Epithelial cell of esophagus (primary cell): ENCODE measurements at places on chromosomes 3 and 15.
A peak's percentile ranks its signal among the peaks of the same experiment; 100 is the strongest.

- DNase-seq, result no peak
These were observed 259.8 kb upstream of the CTDSPL start for GRCh38 chr3:37601832-37602231.

DNA sequence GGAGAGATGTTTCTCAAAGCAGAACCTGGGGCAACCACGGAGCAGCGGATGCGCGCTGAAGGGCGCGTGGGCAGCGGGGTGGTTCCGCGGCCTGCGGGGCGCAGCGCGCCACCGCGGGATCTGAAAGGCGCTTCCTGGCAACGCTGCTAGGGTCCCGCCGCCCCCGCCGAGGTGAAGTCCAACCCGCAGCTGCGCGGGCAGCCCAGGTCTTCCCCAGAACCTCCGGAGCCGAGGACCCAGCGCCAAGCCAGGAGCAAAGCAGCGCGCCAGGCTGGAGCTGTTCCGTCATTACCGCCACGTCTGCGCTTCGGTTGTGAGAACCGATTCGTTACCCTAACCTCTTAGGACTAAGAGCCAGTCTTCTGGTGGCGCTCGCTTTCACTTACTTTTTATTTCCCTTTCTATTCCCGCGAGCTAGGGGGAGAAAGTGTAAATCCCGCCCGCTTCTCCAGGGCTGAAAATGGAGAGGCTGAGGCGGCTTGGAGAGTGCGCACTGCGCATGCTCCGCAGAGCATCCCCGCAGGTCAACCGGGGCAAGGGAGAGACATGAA, 3.2 kb upstream of the GABRG3 start:
- no peak for DNase-seq

DNA sequence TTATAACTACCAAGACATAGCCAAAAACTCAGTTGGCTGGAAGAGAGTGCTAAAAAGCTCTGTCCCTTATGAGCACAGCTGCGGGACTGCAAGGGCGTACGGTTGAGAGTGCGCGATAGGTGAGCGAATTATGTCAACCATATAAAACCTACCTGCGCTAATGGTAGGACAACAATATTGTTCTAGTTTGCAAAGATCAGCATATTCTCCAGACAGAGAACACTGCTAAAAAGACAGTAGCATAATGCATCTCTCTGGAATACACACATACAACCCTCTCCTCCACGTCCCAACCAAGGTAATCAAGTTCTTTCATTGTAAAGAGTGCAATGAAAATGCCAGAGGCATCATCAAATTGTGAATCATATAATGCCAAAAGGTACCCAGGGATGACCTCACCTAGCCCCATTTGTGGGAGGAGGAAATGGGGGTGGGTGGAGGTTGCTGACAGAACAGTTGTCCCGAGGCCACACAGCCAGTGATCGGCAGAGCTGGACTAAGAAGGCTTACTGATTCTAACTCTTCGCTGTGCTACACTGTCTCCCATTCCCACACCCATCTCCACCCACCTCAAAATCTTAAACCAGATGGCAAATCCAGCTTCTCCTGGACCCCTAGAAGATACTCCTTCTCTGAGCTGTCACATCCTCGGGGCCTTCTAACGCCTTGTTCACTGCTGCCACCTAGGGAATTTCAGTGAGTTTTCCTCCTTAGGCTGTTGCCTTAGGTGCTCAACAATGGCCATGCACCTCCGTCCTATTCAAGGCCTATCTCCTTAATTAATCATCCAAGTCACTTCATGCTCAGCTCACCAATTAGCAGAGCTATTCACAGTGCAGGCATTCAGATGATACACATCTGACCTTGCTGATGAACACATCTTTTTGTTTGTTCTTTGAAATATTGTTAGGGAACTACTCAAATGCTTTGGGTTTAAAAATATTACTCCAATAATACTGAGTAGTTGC, 60.7 kb downstream of the RPL22L1 start:
- DNase-seq, result peak; percentile 88

DNA sequence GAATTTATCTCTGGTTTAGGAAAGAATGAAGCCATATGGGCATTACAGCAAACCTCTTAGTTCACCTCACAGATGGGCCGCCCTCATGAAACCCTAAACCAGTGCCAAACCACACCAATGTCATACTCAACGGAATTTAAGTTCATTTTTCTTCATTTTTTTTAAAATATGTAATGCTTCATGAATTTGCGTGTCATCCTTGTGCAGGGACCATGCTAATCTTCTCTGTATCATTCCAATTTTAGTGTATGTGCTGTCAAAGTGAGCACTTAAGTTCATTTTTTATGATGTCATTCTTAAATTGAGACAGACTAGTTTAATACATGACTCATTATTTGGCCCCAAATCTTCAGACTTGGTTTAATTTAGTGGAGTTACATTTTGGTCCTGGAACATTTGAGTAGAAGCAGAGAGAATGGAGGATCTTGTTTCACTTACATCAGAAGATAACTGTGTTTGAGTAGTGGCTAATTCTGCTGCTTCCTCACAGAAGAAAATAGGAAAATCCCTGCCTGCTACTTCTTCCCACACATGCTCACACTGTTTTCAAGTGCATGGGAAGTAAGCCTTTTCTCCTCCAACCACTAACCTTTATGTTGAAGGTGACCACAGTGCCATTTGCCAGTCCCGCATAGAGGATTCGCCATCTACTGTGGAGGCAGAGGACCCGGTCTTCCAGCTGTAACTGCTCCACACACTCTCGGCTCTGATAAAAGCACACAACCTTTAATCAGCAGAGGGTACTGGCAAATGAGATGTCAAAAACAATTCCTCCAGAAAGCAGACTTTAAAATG, 63.3 kb downstream of the ZNF106 start:
- no peak for DNase-seq

DNA sequence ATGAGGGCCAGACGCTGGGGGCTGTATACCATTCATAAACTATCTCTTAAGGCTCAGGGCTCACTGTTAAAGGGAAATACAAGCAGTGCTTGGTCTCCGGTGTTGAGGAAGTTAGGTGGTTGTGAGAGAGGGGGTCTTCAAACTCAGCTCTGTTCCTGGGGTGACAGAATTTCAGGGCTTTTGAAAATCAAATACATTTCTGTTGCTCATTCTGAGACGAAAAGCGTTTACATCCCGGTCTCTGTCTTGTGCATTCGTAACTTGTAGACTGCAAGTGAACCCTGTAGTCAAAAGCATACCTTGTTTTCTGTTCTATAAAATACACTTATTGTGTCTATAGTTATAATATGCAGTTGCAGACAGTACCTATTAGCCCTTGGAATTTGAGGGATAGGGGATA, 1.7 kb downstream of the SLCO3A1 start:
- no peak for DNase-seq

DNA sequence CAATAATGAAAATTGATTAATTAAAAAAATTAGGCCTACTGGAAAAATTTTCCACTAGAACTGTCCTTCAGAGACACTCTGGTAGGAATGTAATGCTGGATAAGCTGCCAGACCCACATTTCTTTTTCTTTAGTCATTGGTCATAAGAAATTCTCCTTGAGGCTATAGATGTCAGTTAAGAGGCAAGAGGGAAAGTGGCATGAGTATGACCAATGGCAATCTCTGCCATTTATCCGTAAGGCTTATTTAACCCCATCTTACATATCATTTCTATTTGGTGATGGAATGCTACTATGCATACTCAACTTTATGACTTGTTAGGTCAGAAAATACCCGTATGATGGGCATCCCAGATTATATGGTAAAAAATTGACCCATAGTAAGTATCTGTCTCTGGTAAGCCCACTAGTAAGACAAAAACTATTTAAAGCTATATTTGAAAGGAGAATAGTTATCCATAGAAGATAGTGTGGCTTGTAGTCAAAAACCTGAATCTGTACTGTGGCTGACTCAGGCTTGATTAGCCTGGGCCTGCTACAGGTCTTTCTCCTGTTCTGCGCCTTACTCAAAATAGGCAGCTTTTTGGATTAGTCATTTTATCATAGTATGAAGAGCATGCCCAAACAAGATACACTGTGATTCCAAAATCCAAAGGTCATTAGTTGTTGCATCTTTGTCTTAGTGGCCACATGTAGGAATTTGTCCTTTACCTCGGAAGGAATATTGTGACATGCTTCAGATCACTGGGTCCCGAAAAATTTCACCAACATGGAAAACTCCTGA, 314.7 kb downstream of the PYDC2 start:
- DNase-seq, result peak; percentile 92

DNA sequence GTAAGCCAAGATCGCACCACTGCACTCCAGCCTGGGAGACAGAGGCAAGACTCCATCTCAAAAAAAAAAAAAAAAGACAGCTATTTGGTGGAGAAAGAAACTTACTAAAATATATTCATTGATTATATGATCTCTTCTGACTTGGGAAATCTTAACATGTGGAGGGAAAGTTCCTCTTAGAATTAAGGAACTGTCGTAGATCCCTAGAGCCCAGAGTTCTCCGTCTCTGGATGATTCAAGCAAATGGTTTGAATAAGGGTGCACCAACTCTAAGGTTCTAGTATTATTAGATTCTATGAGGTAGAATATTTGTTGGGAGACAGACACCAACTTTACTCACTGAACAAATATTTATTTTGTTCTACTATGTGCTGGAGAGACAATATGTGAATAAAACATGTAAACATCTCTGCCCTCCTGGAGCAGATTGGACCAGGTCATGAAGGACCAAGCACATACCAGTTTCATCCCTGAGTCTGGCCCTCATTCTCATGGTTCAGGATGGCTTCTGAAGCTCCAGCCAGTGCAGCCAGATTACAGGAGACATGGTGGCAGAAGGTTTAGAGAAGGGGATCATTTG, 129.7 kb downstream of the MITF start:
- DNase-seq, result no peak

DNA sequence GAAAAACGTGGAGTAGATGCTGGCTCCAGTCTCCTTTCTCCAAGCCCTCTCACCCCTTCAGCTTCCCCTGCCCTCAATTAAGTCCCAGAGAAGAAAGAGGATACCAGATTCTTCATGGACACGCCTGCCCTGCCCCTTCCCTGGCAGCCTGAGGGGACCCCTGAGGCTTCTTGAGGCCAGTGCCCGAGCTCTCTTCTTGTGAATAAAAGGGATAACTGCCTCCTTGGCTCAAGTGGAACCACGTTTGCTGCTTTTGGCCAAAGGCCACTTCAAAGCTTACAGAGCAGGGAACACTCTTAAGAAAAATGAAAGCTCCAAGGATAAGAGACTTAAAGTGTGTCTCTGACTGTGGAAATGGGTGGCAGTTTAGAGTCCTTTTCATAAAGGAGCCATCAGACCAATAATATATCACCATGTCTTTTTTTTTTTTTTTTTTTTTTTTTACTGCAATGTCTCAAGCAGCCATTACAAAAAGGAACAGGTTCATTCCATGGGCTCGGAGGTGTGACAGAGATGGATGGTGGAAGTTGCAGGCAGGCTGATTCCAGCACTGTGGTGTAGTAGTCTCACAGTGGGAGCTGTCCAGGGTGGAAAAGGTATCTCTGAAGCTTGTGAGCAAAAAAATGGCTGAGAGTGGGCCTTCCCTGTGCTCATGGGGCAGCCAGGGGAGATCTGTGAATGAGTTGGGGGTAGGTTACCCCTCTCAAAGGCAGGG, 108.8 kb downstream of the SEMA5B start:
- DNase-seq, result peak; percentile 43

GRCh38 chr3:115615001-115615814, 8.1 kb upstream of the GAP43 start:
- peak; percentile 58 for DNase-seq

- DNase-seq, result no peak
These were observed 106.1 kb downstream of the FILIP1L start for GRCh38 chr3:100008081-100008698.

DNA sequence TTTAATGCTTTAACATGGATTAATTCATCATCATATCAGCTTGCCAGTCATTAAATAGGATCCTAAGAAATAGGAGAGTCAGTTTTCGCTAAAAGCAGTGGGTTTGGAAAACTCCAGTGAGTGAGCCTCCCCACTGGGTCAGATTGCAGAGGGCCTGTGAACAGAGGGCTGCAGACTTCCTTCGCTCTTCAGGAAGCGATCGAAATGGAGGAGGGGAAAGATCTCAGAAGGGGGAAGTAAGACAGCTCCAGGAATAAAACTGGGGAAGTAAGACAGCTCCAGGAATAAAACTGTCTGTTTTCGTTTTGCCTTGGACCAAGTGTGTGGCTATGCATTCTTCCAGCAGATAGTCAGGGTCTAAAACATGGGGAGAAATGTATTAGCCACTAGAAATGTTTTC, 124.8 kb upstream of the C15orf61 start:
- no peak for DNase-seq

DNA sequence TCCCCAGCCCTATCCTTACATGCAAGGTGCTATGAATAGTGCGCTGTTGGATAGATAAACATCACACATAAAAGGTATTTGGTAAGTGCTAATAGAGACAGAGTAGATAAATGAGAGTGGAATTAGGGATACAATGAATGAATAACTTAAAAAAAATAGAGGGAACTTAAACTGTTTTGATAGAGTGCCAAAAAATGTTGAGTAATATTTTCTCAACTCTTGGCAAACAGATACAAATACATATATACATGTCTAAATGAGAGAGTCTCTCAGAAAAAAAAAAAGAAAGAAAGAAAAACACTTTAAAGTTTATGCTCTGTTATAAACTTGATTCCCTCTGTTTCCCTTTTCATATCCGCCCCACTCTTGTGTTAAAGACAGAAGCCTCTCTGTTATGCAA, 667.4 kb downstream of the ROBO2 start:
- peak; percentile 52 for DNase-seq
